ENCODE measurements at places on chromosomes 1 and 21. TPM values are rescaled to one million over a fixed set of nuclear protein-coding genes. Genes with fewer than 3 reads are reported as not detected.

DNA sequence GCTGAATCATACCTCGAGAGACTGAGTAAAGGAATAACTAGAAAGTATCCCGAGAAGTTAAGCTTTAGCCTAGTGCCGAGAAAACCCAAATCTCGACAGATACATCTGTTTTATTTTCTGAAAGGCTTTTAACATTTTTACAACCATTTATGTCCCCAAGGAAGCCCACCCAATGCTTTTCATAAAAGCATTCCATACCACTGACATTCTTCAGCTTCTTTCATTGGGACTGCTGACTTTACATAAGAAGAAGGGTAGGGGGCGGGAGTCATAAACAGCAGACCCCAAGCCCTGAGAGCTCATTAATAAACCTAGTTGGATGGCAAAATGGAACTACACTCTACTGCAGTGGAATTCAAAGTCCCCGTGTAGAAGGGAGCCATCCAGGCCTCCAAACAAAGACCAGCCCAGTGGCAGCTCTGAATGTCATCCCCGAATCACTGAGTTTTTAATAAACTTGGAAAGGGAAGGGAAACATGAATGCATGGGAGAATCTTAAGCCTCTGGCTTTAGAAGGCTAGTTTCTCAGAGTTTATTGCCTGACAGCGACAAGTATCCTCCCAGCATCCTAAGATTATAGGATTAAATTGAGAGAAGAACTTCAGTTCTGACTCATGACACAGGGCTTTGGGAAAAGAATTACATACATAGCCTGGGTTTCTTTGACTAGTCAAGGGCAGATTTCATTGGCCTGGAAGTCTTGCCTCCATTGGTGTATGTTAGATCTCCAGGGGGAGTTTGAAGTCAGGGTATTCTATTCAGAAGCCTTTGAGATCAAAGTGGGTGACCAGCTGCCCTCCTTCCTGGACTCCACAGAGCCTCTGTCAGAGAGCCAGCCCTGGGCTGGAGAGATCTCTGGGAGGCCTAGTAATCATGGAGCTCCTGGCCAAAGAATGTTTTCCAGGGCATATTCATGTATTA is 3.7 kb downstream of the ATF3 start:
- peaks cover 9% of the 10 kb centered on the region for H3K27me3 ChIP-seq
- peaks cover 29% of the 10 kb centered on the region for H3K4me1 ChIP-seq
- H3K4me3 ChIP-seq, result no peak overlapping the region
- H3K36me3 ChIP-seq, result peaks cover 15% of the 10 kb centered on the region
- DNase-seq, result no peak

- no peak overlapping the region for H3K27ac ChIP-seq
- DNase-seq, result no peak
- H3K4me1 ChIP-seq, result peaks cover 1% of the 10 kb centered on the region
- H3K36me3 ChIP-seq, result no peaks in the 10 kb centered on the region
Observed at GRCh38 chr1:194300340-194300739, 1113.9 kb upstream of the B3GALT2 start.

DNA sequence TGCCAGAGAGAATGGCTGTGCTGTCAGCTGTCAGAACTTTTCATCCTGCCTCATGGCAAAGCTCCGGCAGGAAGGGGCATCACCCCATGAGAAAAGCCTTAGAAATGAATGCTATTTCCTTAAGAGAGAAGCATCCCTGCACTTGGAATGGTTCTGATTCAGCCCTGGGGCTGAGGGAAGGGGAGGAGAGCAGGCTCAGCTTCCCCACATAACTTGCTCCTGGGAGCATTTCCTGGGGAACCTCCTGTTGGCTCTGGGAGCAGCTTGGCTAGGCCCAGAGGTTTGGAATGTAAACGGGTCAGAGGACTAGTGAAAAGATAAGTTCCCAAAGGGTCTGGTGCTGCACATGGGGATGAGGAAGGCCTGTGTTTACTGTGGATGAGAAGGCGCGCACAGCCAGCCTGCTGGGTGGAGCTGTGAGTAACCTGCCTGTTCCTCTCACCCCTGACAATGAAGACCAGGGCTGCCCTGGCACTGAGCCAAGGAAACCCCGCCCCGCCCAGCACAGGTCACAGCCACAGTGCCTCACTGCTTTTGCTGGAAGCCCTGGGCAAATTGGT is 5.0 kb downstream of the PRELP start:
- peak overlapping the region; percentile 91 for H3K27ac ChIP-seq
- H3K4me1 ChIP-seq, result peaks cover 62% of the 10 kb centered on the region
- H3K36me3 ChIP-seq, result no peaks in the 10 kb centered on the region
- H3K27me3 ChIP-seq, result no peaks in the 10 kb centered on the region
- DNase-seq, result peak; percentile 88

GRCh38 chr1:119655154-119655553 is 7.1 kb upstream of the ZNF697 start:
- peaks cover 27% of the 10 kb centered on the region for H3K4me1 ChIP-seq
- no peaks in the 10 kb centered on the region for H3K36me3 ChIP-seq
- no peak for DNase-seq

DNA sequence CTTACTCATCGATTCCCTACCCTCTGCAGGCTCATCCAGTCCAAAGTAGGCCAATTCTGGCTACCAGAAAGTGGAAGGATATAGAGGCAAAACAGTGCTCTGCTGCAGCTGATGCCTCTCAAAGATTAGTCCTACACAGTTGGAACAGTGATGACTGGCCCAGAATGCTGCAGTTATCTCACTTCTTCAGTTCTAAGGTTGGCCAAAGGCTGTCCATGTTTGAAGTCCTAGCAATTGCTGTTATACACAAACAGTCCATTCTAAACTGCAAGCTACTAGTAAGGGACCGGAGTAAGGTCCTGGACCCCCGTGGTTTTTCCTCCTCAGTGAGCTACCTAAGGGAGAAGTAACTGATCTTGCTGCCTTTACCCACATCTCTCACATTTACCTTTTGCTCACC is 129.1 kb upstream of the NRIP1 start:
- DNase-seq, result no peak
- no peak overlapping the region for H3K4me3 ChIP-seq
- H3K27me3 ChIP-seq, result no peaks in the 10 kb centered on the region
- H3K27ac ChIP-seq, result no peak overlapping the region
- H3K4me1 ChIP-seq, result no peaks in the 10 kb centered on the region

SLC9A1 gene
- 34.2 TPM for total RNA-seq

RIPK4 gene
- 2.4 TPM for total RNA-seq

MASP2 gene
- not detected for total RNA-seq

TRIM17 gene
- total RNA-seq, result 1.8 TPM

Data from osteocyte (in vitro differentiated cells).